NCI-H2107 (cell line): ENCODE measurements at places on chromosomes 7 and 10.
A peak's percentile ranks its signal among the peaks of the same experiment; 100 is the strongest.

GRCh38 chr10:117432866-117433265 is 57.6 kb upstream of the PDZD8 start:
- DNase-seq, result no peak

DNA sequence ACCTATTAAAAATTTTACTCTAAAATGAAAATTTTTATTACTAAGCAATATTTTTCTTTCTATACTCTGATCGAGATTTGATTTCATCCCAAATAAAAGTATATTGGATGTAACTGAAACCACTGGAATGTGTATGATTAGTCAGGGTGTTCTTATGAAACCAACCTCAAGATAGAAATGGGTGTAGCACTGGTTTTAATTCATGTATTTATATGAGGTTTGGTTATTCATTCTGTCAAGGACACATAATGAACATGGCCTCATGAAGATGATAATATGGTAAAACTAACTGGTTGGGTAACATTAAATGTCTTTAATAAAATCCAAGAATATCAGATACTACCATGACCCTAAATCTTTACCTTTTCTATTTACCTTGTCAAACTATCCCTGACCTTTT is 197.7 kb downstream of the SEMA3A start:
- no peak for DNase-seq

- no peak for DNase-seq
Observed at GRCh38 chr10:104435822-104436221, 82.2 kb downstream of the CFAP58 start.

GRCh38 chr7:140059273-140060242 is 3.2 kb downstream of the PARP12 start:
- DNase-seq, result peak; percentile 5

DNA sequence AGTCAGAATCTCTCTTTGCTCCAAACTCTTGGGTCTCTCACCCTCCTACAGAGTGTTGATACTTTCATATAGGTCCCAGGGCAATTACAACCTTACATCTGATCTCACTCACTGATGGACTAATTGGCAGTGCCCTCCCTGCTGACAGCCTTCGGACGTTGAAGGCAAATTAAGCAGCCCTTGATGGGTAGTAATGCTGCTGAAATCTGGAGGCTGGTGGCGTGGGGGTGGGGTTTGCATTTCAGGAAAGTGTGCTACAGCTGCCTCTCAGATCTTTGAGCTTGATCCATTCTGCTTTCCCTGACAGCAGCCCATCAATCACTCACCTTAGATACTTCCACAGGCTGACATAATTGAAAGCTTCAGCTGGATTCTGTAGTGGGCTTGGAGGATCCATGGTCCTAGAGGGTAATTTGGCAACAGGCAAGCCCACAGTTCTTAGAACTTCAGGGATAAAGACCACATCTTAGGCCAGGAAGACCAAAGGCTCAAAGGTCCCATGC is 349.1 kb upstream of the PODXL start:
- DNase-seq, result no peak

DNA sequence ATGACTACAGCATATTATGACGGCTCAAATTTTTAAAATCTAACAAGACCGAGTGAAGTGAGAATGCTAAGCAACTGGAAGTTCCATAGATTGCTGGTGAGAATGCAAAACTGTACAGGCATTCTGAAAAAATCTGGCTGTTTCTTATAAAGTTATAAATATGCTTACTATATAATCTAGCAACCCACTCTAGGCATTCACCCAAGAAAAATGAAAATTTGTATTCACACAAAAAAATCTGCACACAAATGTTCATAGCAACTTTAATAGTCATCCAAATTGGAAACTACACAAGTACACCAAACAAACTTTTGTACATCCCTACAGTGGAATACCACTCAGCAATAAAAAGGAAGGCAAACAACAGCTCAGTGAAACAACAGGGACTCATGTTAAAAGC is 39.9 kb upstream of the STARD3NL start:
- no peak for DNase-seq

DNA sequence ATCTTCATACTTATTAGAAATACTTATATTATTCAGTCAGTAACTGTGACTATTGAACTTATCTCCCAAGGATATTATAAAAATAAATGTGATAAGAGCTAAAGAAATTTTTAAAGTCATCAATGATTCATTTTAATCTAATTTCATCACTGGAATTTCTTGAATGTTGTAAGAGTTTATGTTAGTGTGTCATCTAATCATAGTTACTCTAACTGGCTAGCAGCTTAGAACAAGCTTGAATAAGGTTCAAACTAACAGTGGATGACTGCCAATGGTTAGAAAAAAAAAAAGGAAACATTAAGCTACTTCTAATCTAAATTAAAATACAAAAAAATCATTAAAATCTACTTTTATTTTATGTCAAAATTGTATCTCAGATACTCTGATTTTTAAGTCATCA is 1066.3 kb downstream of the CNTNAP2 start:
- DNase-seq, result no peak

- no peak for DNase-seq
Observed at GRCh38 chr10:132293813-132294520, 13.8 kb downstream of the STK32C start.

- DNase-seq, result no peak
Observed at GRCh38 chr10:113022265-113022664, 72.2 kb downstream of the TCF7L2 start.

DNA sequence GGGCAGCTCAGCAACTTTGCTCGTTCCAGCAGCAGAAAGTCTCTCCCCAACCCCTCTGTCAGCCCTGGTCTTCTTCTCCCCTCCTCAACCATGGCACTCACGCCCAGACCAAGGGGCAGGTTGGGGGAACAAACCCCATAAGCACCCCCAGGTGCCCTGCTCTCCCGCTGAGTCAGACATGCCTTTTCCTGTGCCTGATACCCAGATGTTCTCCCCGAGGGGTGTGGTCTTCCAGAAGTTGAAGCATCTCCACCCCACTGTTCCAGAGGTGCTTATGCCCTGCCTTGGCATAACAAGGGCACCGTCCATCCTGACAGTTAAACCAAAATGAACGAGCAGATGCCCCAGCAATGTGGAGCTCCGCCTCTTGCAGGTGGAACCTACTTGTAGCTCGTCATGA is 67.1 kb downstream of the C10orf143 start:
- no peak for DNase-seq

DNA sequence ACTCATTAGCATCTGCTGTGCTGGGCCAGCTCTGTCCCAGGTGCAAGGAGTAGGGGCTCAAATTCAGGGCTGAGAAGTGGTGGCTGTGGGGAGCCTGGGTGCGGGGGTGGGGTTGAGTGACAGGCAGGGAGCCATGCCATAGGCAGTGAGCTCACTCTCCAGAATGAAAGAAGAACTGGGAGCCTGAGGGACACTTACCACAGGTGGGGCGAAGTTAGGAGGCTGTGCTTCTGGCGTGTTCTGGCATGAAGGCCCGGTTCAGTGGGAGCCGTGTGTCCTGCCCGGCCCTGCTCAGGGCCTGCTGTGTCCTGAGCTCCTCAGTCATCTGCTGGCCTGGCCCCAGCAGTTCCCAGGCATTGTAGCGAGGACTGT is 62.5 kb downstream of the MKI67 start:
- no peak for DNase-seq

DNA sequence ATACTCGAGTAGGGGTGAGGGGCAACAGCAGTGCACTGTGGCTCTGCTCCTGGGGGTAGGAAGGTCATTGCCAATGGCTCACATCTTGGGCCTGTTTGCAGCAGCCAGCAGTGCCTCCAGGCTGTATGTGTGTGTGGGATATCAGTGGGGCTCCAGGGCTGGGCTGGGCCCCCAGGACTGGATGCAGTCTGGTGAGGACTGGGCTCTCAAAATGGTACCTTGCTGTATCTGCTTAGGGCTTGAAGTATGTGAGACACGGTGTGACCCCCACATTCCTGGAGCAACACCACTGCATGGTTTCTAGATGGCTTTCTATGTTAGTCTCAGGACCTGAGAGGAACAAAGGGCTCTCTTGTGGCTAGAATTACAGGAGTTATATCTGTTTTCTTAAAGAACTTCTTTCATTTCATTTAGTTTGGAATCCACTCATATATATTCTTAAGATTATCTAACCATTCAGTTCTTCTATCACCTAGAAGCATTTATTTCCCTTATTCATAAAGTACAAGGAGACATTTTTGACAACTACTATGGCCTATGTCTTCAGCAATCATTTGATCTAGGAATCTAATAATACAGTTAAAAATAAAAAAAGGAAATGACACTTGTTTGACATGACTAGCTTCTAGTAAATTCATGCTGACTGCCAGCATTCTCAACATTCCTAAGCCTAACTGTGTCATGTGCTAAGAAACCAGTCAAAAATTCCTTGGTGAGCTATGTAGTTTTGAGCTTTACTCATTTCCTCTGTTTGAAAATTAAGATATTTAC is 443.2 kb upstream of the SEMA3A start:
- no peak for DNase-seq

- DNase-seq, result no peak
Observed at GRCh38 chr10:95217476-95217875, 23.4 kb downstream of the ACSM6 start.

- no peak for DNase-seq
Observed at GRCh38 chr10:119537953-119538630, 4.4 kb downstream of the RGS10 start.

GRCh38 chr7:111734954-111735660 is 172.8 kb upstream of the IMMP2L start:
- no peak for DNase-seq

GRCh38 chr7:18913106-18913505 is 204.3 kb downstream of the TWIST1 start:
- DNase-seq, result no peak

DNA sequence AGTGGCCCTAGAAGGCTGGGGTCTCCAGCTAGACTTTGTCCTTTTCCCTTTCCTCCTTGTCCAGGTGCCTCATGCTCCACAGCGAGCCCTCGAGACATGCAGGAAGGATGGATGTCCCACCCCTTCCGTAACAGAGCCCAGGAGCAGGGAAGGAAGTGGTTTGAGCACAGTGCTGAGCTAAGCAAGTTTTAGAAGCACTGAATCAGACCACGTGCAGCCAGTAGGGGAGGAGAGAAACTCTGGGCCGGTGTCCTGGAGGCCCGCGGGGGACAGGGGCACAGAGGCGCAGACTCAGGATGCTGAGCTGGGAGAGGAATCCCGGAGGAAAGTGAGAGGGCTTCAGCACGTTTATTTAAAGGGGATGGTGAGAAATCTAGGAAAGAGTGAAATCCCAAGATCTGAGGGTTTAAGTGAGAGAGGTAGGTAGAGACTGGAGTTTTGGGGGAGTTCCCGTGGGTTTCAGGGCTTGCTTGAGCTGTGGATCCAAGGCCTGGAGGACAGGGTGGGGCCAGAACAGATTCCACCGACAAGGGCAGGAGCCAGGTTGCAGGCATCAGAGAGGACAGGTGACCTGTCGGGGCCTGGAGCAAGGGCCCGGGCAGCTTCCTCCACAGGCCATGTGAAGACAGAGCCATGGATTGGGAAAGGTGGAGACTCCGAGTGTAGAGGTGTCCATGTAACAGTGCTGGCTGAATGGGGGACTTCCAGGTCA is 4.4 kb upstream of the IRF5 start:
- no peak for DNase-seq

DNA sequence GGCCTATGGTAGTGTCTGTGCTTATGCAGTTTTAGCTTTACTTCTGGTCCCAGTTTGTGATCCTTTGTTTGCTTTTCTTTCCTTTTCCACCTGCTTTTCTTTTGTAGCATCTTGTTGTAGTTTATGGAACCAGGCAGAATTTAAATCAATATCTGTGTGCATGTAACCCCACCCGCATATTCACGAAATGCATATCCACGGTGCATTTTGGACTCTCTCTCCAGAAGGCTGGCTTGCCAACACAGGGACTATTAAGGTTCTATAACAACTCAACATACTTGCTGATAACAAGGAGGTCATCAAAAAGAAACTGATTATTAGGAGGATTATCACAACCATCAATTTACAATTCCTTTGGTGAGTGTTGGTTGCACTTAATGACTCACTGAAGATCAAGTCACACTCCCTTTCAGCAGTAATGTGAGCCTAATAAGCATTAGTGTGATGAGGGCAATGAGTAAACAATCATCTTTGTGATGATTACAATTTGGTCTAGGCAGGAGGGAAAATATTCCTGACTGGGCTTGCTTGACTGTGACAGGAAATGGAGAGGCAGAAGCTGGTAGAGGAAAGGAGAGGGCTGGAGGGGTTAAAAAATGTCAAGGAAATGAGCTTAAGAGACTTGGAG is 378.6 kb downstream of the REEP3 start:
- no peak for DNase-seq

- DNase-seq, result no peak
Observed at GRCh38 chr10:4678951-4679671, 146.9 kb upstream of the AKR1E2 start.

DNA sequence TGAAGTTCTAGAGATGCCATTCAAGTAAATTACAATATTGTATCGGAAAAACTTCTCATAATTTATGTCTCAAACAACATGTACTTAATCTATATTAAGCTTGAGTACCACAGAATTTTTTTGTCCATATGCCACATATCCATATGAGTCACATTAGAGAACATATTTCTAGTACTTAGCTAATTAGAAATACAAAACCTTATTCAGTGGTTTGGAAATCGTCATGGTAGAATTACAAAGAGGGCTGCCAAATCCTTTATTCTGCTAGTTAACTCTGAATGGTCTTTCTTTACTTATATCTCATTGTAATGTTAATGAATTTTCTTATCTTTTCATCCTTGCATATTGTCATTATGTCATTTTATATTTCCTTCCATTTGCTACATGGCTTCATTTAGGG is 9.0 kb upstream of the VIM start:
- no peak for DNase-seq
